Spinal cord (tissue), 10 donors: ENCODE measurements at places on chromosomes 2 and 18.

DNA sequence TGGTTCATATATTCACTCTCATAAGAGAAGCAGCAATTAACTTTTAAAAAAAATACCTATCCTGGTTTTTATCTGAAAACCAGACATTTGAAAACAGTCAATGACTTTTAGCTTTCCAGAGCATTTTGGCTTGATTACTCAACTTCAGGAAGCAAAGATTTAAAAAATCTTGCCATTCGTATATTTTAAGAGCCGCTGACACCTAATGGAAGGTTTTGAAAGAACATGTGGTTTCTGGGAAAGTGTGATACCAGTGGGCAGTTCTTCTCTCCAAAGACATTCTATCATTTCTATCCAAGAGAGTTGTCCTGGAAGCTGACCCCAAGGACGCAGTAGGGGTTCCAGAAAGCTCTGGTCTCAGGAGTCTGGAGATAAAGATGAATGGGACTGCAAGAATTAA is 234.7 kb downstream of the TTC32 start:
- DNase-seq: no peak

DNA sequence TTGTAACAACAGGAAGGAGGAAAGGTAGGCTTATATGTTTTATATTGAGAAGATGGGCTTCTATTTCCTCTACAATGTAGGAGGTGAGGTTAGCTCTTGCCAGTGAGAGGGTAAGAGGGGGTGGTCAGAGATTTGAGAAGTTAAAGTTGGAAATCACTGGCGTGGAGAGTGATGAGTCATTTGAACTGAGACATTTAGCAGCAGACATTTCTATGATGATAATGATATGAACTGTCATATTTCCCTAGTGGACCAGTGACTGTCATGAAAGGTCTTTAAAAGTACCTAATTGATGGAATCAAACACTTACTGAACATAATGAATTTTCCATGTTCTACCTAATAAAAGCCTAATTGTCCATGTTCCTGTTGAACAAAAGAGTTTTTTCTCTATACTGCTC is 126.1 kb downstream of the FAM161A start:
- DNase-seq: no peak

DNA sequence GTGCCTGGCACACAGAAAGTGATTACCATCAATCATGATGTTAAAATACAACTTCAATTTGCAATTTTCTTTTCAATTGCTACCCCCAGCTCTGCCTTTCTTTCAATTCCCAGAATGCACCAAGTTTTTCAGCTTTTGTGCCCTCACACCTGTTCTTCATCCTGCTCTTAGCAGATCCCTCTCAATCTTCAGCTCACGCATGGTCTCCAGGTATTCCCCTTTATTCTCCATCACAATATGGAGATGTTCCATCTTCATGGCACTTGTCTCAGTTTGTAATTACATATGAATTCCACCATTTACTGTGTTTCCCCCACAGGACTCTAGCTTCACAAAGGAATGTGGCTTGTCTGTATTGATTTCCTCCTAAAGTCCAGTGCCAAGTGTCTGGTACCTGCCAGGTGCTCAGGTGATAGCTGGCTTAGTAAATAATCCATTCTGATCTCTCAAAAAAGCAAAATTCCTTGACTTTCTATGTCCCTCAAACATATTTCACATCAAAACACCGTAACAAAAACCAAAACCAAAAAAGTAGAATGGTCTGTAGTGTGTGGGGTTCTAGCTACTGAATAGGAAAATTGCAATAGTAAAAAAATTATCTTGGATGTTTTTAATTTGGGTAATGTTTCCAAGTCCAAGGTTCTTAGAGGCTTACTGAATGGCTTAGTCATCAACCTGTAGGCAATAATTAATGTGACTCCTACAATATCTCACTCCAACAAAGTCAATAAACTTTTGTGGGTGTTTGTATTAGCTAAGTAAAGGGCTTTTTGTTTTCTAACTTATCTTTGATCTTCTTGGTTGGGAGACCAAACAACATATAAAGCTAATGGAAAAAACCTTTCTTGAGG is 2.9 kb upstream of the INSIG2 start:
- DNase-seq: no peak

GRCh38 chr2:18490901-18491300 is 69.6 kb downstream of the RDH14 start:
- DNase-seq: no peak

- DNase-seq: no peak
Measured at GRCh38 chr2:66888791-66889631, 454.1 kb downstream of the MEIS1 start.

- peak; percentile 72 for DNase-seq
Measured at GRCh38 chr2:132670496-132671150, 618 bp upstream of the LYPD1 start.

DNA sequence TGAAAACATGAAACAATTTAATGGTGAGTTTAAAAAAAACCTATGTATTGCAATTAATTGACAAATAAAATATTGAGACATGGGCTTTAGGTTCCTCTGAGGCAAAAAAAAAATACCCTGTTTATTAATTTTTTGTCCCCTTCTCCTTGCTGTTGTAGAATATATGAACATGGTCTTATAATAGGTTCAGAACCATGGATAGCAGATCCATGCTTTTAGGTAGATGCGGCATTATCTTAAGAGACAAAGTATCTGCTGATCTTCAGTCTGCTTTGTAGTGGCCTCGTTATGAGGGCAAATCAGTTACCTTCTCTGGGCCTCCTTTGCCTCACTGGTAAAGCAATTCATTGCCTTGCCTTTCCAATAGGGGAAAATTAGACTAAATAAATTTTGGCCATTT is 850.7 kb downstream of the NRXN1 start:
- DNase-seq: no peak

DNA sequence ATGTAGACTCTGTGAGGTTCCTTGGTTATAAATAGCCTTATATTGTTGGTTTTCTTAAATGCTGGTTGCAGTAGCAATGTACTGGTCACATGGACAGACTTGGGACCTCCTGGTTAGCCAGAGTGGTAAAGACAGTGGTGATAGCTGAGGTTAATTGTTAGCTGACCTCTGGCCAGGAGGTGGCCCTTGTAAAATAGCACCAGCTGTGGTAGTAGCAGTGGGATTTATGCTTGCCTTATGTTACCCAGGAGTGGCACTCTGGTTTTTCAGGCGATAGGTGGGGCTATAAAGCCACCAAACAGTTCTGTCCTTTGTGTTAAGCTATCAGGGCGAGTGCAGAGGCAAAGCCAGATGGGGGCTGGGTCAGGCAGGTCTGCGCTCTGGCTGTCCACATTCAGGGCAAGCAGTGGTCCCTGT is 94.8 kb upstream of the SRD5A2 start:
- no peak for DNase-seq

DNA sequence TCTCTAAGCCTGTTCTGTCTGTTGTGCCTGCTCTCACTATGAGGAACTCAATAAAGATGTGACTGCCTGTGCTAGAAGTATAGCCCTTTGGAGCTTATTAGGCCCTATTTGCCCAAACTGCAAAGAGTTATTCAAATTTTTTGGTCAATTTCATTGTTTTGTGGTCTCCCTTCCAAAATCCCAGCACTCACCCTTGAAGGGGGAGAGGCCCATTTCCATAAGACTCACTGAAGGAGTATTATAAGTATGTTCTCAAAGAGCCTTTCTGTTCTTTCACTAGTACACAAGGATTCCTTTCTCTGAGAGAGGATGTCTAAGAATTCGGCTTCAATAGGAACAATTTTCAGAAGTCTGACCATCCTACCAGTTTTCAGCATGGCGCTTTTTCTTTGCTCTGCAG is 641.9 kb upstream of the REG3G start:
- peak; percentile 34 for DNase-seq

- no peak for DNase-seq
Measured at GRCh38 chr2:207506426-207506825, 23.3 kb upstream of the CREB1 start.

DNA sequence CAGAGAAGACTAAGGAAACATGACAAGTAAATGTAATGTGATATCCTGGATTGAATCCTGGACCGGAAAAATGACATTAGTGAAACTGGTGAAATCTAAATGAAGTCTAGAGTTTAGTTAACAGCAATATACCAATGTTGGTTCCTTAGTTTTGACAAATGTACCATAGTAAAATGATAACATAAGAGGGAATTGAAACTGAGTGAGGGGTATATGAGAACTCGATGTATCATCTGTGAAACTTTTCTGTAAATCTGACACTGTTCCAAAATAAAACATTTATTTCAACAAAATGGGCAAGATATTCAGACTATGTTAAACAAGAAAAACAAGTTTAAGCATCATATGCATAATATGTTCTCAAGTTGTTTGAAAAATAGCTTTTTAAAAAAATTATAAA is 63.8 kb downstream of the OLA1 start:
- no peak for DNase-seq

GRCh38 chr18:7072593-7072992 is 45.0 kb downstream of the LAMA1 start:
- DNase-seq: no peak

GRCh38 chr2:156005999-156006712 is 326.4 kb downstream of the NR4A2 start:
- no peak for DNase-seq

DNA sequence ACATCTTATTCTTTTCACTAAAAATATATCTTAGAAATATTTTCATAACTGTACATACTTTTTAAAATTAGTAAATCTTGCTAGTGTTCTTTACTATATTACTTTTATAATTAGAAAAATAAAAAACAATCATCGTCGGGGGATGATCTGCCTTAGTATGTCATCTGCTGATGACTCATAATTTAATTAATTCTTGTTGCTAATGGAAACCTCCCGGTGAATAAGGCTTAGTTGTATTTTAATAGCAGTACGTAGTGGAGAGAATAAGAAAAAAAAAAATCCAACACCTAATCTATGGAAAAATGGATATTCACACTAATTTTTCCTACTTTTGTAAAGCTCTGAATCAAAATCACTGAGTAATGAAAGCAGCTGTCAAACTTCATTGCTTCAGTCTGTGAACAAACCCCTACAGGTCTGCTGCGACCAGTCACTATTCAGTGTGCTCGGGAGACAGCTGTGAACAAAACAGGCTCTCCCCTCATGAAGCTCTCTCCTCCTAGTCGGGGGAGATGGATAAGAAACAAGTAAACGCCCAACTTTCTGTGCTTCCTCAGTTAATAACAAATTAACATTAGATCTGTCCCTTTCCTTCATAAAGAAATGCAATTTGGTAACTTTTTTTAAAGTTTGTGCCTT is 97.4 kb upstream of the UPP2 start:
- DNase-seq: no peak

DNA sequence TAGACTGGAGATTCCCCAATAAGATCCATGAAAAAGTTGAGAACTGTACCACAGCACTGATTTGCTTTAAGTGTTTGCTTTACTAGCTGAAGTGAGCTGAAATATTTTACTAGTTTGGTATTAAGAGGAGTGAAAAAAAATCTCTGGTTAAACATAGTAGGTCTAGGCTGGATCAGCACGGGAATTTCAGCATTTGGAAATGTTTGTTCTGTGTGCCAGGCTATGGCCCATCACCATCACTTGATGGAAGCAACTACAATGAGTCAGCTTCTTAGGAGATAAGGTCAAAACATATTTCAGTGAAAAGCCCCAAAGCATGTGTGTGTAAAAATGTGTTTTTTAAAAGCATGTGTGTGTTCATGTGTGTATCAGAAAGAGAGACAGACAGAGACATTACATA is 131.4 kb upstream of the DNMT3A start:
- DNase-seq: no peak

DNA sequence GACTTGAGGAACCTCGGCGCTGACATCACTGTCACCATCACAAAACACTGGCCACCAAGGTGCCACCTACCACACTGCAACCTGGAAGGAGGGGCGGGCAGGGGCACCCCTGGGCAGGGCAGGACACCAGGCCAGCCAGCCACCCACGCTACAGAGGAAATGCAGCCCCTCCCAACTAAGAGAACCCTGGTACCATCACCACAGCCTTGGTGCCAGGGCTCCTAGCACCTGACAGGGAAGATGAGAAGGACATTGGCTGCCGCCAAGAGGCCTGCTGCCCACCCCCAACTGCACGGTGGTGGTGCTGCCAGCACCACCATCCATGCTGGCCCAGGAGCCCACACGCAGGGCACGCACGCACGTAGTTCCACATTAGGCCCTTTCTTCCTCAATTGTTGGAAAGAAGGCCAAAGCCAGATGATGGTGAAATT is 88.7 kb downstream of the HDAC4 start:
- no peak for DNase-seq
